Effector CD4-positive, alpha-beta T cell (primary cell): ENCODE measurements at places on chromosomes 5 and 9.

DNA sequence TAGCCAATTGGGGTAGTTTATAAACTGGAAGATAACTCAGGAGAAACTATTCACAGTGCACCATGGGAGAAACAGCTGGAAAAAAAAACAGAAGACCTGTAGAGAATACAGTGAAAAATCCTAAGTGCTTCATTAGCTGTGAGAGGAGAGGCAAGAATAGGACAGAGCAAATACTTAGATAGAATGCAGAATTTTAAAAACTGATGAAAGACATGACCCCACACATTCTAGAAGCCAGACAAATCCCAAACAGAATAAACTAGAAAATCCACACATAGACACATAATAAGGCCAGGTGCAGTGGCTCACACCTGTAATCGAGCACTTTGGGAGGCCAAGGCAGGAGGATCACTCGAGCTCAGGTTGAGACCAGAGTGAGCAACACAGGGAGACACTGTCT, 7.5 kb upstream of the FAM151B start:
- no peak for DNase-seq

DNA sequence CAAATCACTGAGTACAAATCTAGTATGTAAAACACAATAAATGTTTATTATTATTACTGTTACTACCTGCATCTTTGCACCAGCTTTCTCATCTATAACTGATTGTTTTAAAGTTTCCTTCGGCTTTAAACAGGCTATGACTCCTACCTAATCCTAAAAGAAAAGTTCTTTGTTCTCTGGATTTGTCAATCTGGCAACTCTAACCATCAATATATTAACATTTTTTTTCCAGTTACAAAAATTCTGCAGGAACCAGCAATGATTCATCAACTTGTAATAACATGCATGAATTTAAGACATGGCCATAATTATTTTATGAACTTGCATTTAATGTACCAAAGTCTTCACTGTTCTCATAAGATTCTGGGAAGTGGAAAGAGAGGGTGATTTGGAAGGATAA, 228.5 kb downstream of the PIK3R1 start:
- DNase-seq, result no peak

DNA sequence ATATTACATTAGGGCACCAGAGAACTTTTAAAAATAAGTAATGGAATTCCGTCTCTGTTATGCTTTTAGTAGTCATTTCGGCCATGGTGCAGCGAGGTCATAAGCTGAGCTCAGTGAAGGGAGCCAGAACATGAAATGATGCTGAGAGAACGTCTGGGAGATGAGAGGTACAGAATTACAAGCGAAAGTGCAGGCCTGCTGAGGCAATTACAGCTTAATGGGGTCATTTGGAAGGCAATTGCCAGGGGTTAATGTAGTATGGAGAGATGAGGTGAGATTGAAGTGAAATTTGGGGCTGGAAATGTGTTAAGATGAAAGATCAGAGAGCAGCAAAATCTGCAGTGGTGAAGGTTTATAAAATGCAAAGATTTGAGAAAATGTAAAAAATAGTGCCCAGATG, 96.5 kb downstream of the PBX3 start:
- no peak for DNase-seq

- DNase-seq, result no peak
Measured at GRCh38 chr9:76718166-76718565, 46.1 kb upstream of the PCA3 start.

DNA sequence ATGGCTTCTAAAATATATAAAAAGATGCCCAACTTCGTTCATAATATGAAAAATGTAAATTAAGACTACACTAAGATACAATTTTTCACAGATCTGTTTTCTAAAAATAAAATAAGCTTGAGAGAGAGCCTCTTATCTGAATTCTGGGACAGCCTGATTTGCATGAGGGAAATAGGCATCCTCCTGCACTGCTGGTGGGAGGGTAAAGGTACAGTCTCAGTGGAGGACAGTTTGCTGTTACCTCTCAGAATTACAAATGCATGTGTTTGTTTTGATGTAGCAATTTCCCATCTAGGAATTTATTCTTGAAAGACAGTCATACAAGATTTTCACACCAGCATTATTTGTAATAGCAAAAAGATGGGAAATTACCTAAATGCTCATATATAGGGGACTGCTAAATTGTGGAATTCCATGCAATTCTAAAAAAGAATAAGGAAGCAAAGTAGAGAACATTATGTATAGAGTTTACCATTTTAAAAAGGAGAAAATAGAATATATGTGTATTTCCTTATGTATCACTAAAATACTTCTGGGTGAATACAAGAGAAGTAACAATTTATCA, 75.7 kb downstream of the ZSWIM6 start:
- no peak for DNase-seq

DNA sequence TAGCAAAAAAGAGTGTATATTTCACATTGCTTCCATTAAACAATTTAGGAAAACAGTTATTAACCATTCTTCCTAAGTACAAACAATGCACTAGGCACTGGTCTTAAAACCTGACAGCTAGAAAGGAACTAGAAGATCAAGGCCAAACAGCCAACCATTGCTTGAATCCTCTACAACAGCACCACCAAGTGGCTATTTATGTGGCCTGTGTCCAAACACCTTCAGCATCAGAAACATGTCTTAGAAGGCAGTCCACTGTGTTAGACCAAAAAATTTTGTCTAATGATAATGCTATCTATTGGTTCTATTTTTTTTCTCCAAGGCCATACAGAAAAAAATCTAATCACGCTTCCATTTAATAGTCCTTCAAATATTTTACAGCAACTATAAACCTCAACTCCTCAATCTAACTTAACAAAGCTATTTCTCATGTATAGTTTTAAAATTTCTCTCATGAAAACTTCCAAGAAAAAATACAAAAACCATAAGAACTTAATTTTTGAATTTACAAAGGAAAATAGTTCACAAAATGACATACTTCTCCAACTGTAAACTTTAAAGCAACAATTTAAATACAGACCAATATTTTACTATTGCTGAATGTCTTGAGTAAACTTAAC, 36.1 kb downstream of the CAAP1 start:
- DNase-seq, result no peak

- no peak for DNase-seq
Measured at GRCh38 chr5:123937230-123937629, 425.3 kb downstream of the CSNK1G3 start.

GRCh38 chr9:135729480-135729879, 27.5 kb downstream of the KCNT1 start:
- no peak for DNase-seq

DNA sequence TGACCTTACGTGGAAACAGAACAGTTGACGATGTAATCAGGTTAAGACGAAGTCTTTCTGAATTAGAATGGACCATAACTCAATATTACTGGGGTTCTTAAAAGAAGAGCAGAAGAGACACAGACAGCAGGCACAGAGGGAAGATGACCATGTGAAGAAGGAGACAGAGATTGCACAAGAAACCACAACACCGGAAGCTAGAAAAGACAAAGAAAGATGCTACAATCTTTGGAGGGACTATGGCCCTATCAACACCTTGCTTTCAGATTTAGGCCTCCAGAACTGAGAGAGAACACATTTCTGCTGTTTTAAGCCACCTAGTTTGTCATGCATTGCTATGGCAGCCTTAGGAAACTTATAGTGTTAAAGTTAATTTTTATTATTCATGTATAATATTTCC, 27.1 kb downstream of the CDH9 start:
- no peak for DNase-seq

- no peak for DNase-seq
Measured at GRCh38 chr9:133031496-133031911, 707 bp downstream of the GTF3C5 start.

DNA sequence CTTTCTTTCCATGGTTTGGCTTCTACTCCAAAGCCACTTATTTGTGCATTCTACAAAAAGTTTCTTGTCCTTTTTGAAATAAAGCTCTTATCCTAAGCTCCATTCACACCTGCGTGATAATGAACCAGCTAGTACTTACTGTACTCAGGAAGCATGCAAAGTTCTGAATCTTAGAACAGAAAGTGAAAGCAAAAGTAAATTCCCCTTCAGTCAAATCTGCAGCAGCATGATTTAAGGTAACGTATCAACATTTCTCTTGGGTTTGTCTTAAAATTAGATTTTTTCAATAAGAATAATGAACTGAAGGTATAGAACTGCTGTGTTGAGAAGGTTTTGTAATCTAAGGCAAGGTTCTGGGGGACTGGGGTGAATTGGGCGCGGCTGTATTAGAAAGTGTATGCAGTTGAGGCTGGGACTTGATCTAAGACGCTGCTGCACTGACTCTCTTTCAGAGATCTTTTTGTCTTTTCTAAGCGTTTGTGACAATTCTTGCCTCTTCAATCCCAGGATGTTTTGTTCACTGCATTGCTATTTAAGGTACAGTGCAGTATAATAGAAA, at the start of gene ERAP2:
TSS of gene ERAP2 (plus strand) at position 209 of the 559 bp plus-strand sequence. CDS start 3,186 bp downstream, outside the sequence.
- no peak for DNase-seq

DNA sequence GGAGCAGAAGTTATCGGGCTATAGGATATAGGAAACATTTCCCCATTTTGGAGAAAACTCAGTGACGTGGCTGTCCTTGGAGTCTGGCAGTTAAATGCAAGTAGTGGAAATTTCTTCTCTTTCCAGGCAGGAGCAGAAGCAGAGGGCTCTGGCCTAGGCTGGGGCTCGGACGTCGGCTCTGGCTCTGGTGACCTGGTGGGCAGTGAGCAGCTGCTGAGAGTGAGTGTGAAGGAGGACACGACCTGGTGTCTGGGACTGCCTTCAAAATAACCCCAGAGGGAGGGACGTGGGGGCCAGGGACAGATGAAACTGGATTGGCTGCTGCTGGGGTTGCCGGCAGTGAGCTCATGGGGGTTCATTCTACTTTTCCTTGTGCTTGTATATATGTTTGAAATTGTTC, 79.5 kb downstream of the COL15A1 start:
- no peak for DNase-seq

DNA sequence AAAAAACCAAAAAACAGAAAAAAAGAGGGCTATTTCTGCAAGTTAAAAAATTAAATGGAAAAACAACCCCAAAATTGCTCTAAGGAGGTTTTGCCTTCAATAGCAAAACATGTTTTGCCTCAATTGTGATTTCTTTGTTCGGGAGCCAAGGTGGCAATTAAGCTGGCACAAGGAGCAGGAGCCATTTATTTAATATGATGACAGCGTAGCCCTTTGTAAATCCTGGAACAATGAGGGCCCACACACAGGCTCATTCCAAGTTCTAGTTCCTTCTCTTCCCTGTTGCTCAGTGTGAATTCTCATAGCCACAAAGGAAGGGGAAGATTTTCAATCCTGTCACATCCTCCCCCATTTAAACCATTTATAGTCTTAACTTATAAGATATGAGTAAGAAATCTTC, 353.2 kb downstream of the PDE4D start:
- no peak for DNase-seq

GRCh38 chr5:138159666-138160065, 18.8 kb downstream of the BRD8 start:
- DNase-seq, result no peak

DNA sequence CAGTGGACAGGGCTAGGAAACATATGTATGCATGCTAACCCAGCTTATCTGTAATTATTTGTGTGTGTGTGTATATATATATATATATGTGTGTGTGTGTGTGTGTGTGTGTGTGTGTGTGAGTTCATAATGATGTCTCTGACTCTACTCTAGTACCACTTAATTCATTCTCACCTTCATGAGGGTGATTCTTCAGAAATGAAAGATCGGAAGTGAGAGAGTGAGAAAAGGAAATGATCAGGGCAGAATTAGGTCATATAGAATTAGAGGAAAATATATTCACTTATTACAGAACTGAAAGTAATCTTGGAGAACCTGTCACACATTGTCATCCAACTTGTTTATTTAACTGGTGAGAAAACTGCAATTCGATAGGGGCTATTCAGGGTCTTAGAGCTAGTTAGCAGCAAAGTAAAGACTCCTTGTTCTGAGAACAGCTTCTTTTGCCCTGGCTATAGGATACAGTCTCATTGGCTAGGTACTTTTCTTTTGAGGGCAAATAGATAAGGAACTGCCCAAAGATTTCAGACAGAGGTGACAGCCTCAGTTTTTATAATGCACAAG, 58.8 kb downstream of the C9orf153 start:
- DNase-seq, result no peak

DNA sequence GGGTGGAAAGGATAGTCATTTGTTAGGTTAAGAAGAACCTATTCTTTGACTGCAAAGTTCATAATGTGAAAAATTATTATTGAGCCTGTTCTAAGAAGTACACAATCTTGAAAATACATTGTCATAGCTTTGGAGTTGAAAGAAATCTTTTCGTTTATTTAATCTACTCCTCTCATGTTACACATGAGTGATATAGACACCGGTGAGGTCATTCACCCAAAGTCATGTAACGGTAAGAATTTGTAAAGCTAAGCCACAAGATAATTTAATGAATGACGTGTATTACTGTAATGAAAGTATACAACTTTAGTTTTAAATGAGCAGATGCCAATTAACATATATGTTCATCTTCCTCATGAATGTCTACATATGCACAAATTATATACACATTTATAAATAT, 284.1 kb upstream of the PDE4D start:
- DNase-seq, result no peak

- no peak for DNase-seq
Measured at GRCh38 chr5:148811756-148812155, 14.7 kb upstream of the ADRB2 start.

- DNase-seq, result no peak
Measured at GRCh38 chr5:154653418-154653763, 101.8 kb upstream of the LARP1 start.

DNA sequence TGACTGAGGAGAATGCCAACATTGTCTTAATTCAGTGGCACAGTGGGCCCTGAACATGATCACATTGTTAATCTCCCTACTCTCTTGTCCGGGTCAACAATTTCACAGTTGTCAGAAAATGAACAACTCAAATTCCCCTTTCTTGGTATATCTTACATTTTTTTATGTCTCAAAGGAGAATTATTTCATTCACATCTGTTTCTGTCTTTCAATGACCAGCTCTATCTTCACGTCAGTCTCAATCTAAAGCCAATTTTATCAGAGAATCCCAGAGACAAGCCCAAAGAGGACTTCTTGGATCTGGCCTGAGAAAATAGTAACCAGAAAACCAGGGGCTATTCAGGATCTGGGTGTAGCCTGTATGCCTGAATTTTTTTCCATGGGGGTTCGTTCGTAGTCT, 477.5 kb downstream of the PDE4D start:
- no peak for DNase-seq
